ENCODE measurements at places on chromosomes 6 and 20.

GRCh38 chr20:62603021-62603906 lies 39.0 kb upstream of the SLCO4A1 start:
- DNase-seq: no peak

DNA sequence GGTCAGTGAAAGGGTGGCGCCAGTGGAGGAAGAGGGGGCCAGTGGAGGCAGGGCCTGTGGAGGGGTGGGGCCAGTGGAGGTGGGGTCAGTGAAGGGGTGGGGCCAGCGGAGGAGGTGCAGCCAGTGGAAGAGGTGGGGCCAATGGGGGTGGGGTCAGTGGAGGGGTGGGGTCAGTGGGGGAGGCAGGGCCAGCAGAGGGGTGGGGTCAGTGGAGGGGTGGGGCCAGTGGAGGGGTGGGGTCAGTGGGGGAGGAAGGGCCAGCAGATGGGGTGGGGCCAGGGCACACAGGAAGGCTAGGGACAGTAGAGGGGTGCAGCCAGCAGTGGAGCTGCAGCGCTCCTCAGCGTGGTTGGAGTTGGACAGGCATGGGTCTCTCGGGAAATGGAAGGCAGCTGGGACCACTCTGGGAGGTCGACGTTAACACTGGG lies 18.7 kb downstream of the ADRM1 start:
- no peak for DNase-seq

GRCh38 chr6:33744001-33744848 lies 2.5 kb downstream of the IP6K3 start:
- DNase-seq: peak; percentile 29

DNA sequence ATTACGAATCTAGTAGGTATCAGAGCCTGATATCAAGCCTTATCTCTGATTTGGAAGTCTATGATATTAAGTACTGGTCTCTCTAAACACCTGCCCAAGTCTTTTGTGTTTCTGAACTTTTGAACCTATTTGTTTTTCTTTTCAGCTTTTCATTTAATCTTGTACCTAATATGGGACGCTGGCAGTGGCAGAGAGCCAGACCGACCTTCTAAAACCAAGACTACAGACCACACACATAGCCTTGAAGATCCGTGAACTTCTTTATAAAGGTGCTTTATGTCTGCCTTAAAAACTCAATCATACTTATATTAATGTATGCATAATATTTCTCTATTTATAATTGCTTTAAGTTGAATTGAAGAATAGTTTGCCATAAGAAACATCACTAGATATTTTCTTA lies 12.6 kb upstream of the PTCHD4 start:
- no peak for DNase-seq

- DNase-seq: no peak
Measured at GRCh38 chr6:132614554-132614953, 9.5 kb downstream of the TAAR2 start.

- no peak for DNase-seq
Measured at GRCh38 chr6:128491610-128492206, 28.7 kb downstream of the PTPRK start.

GRCh38 chr20:58004146-58004545 lies 224.3 kb downstream of the ANKRD60 start:
- DNase-seq: no peak

Measured in AG09309 (cell line).